ENCODE measurements at places on chromosomes 13 and 19.

GRCh38 chr13:34502011-34502410 is 440.1 kb upstream of the NBEA start:
- H3K4me3 ChIP-seq, result no peak overlapping the region
- no peak overlapping the region for H3K27ac ChIP-seq
- H3K27me3 ChIP-seq, result no peaks in the 10 kb centered on the region
- no peak for DNase-seq

GRCh38 chr19:48842789-48843162 is 6.5 kb upstream of the HSD17B14 start:
- H3K36me3 ChIP-seq, result peaks cover 5% of the 10 kb centered on the region
- H3K27ac ChIP-seq, result no peak overlapping the region
- H3K4me1 ChIP-seq, result peaks cover 2% of the 10 kb centered on the region
- H3K27me3 ChIP-seq, result no peaks in the 10 kb centered on the region
- DNase-seq, result peak; percentile 54
- no peak overlapping the region for H3K4me3 ChIP-seq

GRCh38 chr19:30297969-30298368 is 74.2 kb upstream of the ZNF536 start:
- H3K4me3 ChIP-seq, result no peak overlapping the region
- H3K27ac ChIP-seq, result no peak overlapping the region
- H3K27me3 ChIP-seq, result peaks cover 24% of the 10 kb centered on the region
- no peaks in the 10 kb centered on the region for H3K4me1 ChIP-seq
- no peak for DNase-seq

GRCh38 chr13:33303855-33304597 is 18.5 kb upstream of the STARD13 start:
- H3K4me1 ChIP-seq, result no peaks in the 10 kb centered on the region
- no peak overlapping the region for H3K4me3 ChIP-seq
- H3K27ac ChIP-seq, result no peak overlapping the region
- no peak for DNase-seq

DNA sequence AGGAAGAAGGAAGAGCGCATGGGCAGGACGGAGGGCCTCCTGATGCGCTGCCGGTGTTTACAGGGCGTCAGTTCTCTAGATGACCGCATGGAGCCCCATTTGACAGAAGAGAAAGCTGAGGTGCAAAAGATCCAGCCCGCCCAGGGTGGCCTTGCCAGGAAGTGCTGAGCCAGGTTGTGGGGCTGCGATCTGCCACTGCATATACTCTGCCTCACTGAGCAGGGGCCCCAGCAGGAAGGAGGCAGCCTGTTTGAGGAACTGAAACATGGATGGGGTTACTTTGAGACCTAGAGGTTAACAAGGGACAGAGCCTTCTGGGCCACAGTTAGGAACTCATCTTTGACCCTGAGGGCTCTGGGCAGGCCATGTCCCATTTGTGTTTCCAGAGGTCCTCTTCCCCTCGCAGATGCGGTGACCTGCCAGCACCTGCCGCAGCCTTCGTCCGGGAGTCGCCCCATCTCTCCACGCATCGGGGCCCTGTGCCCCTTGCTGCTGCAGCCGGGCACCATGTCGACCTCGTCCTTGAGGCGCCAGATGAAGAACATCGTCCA is 3.2 kb downstream of the EPN1 start:
- H3K4me1 ChIP-seq, result peaks cover 65% of the 10 kb centered on the region
- DNase-seq, result no peak
- no peaks in the 10 kb centered on the region for H3K27me3 ChIP-seq
- H3K27ac ChIP-seq, result no peak overlapping the region
- H3K4me3 ChIP-seq, result no peak overlapping the region

GRCh38 chr19:2648528-2648937 is 54.0 kb downstream of the GNG7 start:
- no peaks in the 10 kb centered on the region for H3K36me3 ChIP-seq
- DNase-seq, result peak; percentile 63
- peaks cover 3% of the 10 kb centered on the region for H3K4me1 ChIP-seq
- H3K27me3 ChIP-seq, result no peaks in the 10 kb centered on the region
- H3K27ac ChIP-seq, result no peak overlapping the region

- H3K27me3 ChIP-seq, result no peaks in the 10 kb centered on the region
- H3K4me3 ChIP-seq, result no peak overlapping the region
- peaks cover 4% of the 10 kb centered on the region for H3K4me1 ChIP-seq
- H3K27ac ChIP-seq, result no peak overlapping the region
- no peaks in the 10 kb centered on the region for H3K36me3 ChIP-seq
These were observed 4.5 kb downstream of the ATP4B start for GRCh38 chr13:113653264-113654174.

- no peak for DNase-seq
- no peak overlapping the region for H3K27ac ChIP-seq
- H3K36me3 ChIP-seq, result no peaks in the 10 kb centered on the region
- no peak overlapping the region for H3K4me3 ChIP-seq
- H3K4me1 ChIP-seq, result peaks cover 22% of the 10 kb centered on the region
These were observed 1.5 kb downstream of the LRRC63 start for GRCh38 chr13:46213242-46213641.

GRCh38 chr13:84655677-84656076 is 773.4 kb upstream of the SLITRK1 start:
- DNase-seq, result no peak
- no peak overlapping the region for H3K4me3 ChIP-seq
- H3K4me1 ChIP-seq, result no peaks in the 10 kb centered on the region

DNA sequence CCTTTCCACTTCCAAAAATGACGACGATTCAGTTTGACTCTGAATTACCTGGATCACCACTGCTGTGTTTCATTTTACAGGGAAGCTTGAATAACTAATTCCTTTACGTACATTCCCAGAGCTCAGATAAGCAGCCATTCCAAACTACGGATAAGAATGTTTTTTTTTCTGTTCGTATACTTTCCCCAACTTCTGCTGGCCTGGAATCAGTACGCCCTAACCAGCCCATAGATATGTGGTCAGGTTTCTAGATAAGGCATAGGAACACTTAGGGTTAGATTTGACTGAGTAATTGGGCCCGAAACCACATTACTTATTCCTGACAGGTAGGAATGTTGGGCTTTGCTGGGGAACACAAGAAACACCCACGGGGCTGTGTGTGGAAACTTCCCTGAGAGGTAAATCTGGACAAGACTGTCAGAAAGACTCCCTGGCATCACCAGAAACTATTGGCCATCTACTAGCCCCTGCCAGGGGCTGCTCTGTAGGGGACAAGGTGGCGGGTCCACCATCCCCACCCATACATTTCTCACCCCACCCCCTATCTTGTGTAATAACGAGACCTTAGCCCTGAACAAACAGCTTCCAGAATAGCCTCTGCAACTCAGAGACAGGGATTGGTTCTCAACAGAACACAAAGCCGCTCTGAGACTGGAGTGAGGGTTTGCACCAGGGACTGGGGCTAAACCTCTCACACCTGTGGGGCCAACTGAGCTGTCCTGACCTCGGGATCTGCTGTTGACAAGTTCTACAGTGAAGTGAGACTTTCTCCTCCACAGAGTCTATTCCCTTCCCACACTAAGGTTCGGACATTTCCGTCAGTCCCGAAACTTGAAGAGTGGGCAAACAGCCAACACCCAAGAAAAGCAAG is 15.6 kb downstream of the RHPN2 start:
- H3K4me1 ChIP-seq, result no peaks in the 10 kb centered on the region
- H3K4me3 ChIP-seq, result no peak overlapping the region
- DNase-seq, result no peak
- no peaks in the 10 kb centered on the region for H3K36me3 ChIP-seq

- no peak overlapping the region for H3K27ac ChIP-seq
- H3K4me3 ChIP-seq, result no peak overlapping the region
- peaks cover 31% of the 10 kb centered on the region for H3K36me3 ChIP-seq
- peaks cover 7% of the 10 kb centered on the region for H3K4me1 ChIP-seq
- no peaks in the 10 kb centered on the region for H3K27me3 ChIP-seq
- DNase-seq, result no peak
These were observed 117.9 kb downstream of the TDRD3 start for GRCh38 chr13:60514891-60515290.

- H3K4me1 ChIP-seq, result peaks cover 3% of the 10 kb centered on the region
- H3K36me3 ChIP-seq, result no peaks in the 10 kb centered on the region
- H3K4me3 ChIP-seq, result no peak overlapping the region
- no peak for DNase-seq
These were observed 56.4 kb upstream of the STARD13 start for GRCh38 chr13:33341861-33342452.

GRCh38 chr13:33411312-33411711 is 125.8 kb upstream of the STARD13 start:
- peaks cover 24% of the 10 kb centered on the region for H3K27me3 ChIP-seq
- no peak for DNase-seq
- H3K27ac ChIP-seq, result no peak overlapping the region
- peaks cover 2% of the 10 kb centered on the region for H3K36me3 ChIP-seq
- no peaks in the 10 kb centered on the region for H3K4me1 ChIP-seq
- no peak overlapping the region for H3K4me3 ChIP-seq

DNA sequence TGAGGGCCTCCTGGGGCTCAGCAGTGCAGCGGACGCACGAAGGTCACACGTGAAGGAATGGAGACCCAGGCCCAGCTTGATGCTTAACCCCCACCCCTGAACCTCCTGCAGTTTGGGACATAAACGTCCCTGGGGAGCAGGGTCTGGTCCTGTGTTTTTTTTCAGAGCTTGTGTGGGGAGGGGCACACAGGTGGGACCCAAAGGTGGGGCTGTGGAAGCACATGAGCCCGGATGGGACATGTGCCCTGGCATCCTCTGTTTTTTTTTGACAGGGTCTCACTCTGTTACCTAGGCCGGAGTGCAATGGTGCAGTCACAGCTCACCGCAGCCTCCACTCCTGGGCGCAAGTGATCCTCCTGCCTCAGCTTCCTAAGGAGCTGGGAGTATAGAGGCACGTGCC is 20.5 kb downstream of the UBXN6 start:
- peaks cover 2% of the 10 kb centered on the region for H3K4me1 ChIP-seq
- H3K27me3 ChIP-seq, result no peaks in the 10 kb centered on the region
- H3K27ac ChIP-seq, result no peak overlapping the region
- no peak overlapping the region for H3K4me3 ChIP-seq

DNA sequence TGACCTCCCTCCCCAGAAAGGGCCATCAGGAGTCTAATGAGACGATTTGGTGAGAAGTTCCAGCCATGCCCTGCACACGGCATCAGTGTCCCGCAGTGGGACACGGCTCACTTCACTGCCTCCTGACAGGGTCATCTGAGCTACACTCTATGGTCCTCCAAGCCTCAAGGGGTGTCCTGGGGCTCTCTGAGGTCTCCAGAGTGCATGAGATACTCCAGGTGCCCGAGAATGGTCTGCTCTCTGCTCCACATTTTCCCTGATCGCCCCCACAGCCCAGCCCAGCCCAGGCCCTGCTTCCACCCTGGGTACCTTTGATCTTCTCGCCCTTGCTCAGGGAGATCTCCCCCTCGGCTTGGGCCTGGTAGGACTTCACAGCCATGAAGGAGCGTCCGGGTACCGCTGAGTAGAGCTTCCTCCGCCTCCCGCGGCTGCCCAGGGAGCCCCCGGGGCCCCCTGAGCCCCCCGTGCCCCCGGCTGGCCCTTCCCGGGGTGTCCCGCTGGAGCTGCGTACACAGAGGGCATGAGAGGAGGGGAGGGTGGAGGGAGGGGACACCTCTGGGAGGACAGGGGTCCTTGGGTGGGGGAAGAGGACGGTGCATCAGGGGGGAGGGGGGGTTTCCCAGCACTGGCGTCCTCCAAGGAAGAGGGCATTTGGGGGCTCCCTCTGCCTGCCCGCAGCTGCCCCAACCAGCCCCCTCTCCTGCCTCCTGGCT is 17.3 kb downstream of the SHANK1 start:
- H3K36me3 ChIP-seq, result no peaks in the 10 kb centered on the region
- DNase-seq, result no peak
- H3K4me3 ChIP-seq, result no peak overlapping the region
- H3K27me3 ChIP-seq, result peaks cover 43% of the 10 kb centered on the region

DNA sequence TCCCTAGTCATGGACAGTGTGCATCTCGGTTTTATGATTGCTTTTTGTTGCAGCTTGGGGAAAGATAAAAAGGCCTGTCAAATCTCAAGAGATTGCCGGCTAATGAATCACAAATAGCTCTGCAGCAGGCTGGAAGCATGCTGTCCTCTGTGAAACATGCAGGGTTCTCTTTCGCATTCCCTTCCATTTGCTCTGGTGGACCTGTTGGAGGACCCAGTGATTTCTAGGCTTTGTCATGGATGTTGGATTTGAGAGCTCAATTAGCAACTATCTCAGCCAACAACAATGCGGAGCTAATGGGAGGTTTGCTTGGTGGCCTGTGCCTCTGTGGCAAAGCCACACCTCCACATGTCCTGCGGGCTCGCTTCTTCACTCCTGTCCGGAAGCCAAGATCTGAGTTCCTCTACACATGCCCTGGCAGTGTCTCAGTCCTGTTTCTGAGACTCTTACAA is 418.1 kb upstream of the ARGLU1 start:
- H3K4me3 ChIP-seq, result no peak overlapping the region
- H3K27ac ChIP-seq, result no peak overlapping the region
- no peaks in the 10 kb centered on the region for H3K27me3 ChIP-seq
- no peaks in the 10 kb centered on the region for H3K36me3 ChIP-seq

- peaks cover 34% of the 10 kb centered on the region for H3K4me1 ChIP-seq
- H3K36me3 ChIP-seq, result peaks cover 40% of the 10 kb centered on the region
- peak overlapping the region; percentile 96 for H3K27ac ChIP-seq
- DNase-seq, result no peak
- H3K27me3 ChIP-seq, result no peaks in the 10 kb centered on the region
These were observed 1.1 kb upstream of the CALR start for GRCh38 chr19:12937093-12937926.

DNA sequence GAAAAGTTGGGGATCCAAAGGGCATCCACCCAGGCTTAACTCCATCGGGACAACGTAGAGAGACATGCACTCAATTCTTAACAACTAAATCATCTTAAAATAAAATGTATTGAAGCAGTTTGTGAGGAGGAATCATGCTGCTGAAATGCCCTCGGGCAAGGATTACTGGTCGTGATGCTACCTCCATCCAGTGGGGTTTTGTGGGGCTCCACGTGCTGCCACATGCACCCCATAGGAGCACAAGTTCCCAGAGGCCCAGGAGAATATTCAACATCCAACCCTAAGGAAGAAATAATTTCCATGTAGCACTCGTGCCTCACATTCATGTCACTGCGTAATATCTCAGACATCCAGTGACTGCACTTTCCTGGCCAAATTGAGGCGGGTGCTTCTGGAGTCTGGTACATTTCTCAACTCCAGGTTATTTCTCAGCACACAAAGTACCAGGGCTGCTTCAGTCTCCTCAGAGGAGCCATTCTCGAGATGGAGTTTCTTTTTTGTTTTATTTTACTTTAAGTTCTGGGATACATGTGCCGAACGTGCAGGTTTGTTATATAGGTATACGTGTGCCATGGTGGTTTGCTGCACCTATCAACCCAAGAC is 429.8 kb downstream of the FOXO1 start:
- no peak for DNase-seq
- no peak overlapping the region for H3K27ac ChIP-seq
- H3K27me3 ChIP-seq, result no peaks in the 10 kb centered on the region
- no peak overlapping the region for H3K4me3 ChIP-seq
- H3K36me3 ChIP-seq, result no peaks in the 10 kb centered on the region

- peaks cover 36% of the 10 kb centered on the region for H3K4me1 ChIP-seq
- DNase-seq, result peak; percentile 17
- peak overlapping the region; percentile 91 for H3K27ac ChIP-seq
- H3K36me3 ChIP-seq, result no peaks in the 10 kb centered on the region
These were observed 699 bp downstream of the MEGF8 start for GRCh38 chr19:42325896-42326771.

Measured in naive thymus-derived CD8-positive, alpha-beta T cell (primary cell).